ENCODE measurements at places on chromosomes 1 and 21.

DNA sequence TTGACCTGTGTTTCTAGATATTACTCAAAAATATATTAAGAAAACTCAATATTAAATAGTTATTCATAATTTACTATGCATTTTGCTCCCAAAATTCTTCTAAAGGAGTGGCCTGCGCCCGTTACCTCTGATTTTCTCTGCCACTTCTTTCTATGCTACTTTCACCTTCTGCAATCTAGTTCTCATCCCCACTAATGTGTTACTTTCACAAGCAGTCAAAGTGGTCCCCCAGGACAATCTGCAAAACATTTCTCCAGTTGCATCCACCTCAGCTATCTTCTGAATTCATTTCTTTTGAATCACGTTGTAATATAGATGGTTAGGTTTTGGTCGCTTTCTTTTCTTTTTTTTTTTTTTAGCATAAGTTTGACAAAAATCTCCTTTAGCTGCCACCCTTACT is 13.4 kb downstream of the INSL5 start:
- no peak for DNase-seq

DNA sequence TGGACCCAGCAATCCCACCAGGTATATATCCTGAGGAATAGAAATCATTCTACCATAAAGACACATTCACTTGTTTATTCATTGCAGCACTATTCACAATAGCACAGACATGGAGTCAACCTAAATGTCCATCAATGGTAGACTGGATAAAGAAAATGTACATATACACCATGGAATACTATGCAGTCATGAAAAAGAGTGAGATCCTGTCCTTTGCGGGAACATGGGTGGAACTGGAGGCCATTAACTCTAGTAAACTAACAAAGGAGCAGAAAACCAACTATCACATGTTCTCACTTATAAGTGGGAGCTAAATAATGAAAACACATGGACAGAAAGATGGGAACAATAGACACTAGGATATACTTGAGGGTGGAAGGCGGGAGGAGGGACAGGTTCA is 36.1 kb upstream of the PRKACB start:
- DNase-seq: no peak

- no peak for DNase-seq
Measured at GRCh38 chr1:24311234-24311633, 7.9 kb upstream of the GRHL3 start.

GRCh38 chr1:29539971-29540370 is 303.6 kb downstream of the PTPRU start:
- no peak for DNase-seq

- no peak for DNase-seq
Measured at GRCh38 chr1:66788231-66788939, 12.7 kb downstream of the INSL5 start.

DNA sequence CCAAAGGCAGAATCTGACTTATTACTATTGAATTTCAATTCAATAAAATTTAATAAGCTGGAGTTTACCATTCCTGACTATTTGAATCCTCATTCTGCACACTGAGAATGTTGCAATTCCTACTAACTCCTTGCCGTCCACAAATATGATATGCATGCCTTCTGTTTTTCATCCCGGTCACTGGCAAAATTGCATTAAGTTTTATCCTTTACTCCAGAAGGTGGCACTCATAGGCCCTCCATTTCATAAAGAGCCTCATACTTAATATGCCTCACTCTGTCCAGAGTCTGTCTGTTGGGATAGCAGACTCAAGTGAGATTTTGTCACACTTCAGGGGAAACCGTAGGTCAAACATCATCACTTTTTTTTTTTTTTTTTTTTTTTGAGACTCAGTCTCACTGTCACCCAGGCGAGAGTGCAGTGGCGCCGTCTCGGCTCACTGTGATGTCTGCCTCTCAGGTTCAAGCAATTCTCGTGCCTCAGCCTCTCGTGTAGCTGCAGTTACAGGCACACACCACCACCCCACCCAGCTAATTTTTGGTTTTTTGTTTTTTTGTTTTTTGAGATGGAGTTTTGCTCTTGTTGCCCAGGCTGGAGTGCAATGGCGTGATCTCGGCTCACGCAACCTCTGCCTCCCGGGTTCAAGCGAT is 27.3 kb downstream of the F11R start:
- DNase-seq: peak; percentile 73

GRCh38 chr1:224589006-224589405 is 27.1 kb upstream of the CNIH3 start:
- peak; percentile 6 for DNase-seq

DNA sequence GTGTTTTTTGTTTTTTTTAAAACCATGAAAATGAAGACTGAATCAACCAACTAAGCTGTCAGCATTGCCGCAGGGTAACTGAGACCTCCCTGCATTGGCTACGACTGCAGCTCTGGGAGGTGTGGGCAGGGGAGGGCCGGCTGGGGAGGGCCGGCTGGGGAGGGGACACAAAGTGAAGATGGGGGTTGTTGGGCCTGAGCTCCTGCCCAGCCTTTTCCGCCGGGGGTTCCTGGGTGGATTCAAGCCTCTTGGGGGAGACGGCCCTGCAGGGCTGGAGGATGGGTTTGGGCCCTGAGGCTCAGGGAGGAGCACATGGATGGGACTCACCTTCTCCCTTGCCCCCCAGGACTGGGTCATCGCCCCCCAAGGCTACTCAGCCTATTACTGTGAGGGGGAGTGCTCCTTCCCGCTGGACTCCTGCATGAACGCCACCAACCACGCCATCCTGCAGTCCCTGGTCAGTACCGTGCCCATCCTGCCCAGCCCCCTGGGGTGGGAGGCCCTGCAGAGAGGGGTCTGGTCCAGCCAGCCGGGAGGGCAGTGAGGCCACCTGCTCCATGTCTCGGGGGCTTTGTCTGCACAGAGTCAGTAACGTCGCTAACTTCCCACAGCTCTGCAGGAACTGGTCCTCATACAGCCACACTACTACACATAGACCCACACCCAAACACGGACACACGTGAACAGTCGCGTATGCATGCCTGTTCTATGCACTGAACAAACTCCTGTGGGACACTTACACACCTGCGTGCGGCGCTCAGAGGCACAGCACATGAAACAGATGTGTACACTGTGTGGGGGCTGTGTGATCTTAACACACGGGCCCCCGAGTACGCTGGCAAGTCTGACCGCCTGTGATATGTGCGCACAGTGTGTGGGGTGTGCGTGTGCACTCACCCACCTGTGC is 31.5 kb downstream of the BMP8A start:
- no peak for DNase-seq

- DNase-seq: peak; percentile 81
Measured at GRCh38 chr1:182601416-182601786, 2.8 kb downstream of the RGS16 start.

DNA sequence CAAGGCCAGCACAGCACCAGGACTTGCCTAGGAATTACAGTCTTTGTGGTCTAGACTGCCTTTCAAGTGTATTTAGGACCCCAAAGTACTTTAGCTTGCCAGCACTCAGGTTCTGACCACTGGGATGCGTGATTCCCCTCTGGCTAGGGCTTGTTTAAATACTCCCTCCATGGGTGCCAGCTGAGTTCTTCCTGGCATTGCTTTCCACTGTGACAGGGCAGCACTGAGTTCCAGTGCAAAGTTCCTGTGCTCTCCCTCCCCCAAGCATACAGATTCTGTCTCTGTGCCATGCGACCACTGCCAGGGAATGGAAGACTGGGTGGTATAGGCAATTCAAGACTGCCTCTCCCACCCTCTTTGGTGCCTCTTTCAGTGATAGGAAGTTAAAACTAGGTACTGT is 45.9 kb downstream of the NIBAN1 start:
- DNase-seq: no peak

DNA sequence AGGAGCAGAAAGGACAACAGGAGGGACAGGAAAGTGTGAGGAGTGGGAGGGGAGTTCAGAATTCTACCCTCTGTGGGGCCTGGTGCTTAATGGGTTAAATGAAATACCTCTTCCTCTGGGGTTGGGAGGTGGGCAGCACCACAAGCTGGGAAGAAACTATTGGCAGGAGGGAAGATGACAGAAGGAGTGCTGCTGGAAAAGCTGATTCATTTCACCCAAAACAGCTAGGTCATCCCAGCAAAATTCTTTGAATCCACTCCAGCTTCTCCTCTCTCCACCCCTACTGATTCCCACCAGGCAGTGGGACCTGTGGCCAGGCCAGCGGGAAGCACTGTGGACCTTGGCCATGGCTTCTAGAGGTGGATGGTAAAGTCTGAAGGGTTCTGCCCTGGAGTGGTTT is 12.8 kb downstream of the BCAN start:
- DNase-seq: no peak

DNA sequence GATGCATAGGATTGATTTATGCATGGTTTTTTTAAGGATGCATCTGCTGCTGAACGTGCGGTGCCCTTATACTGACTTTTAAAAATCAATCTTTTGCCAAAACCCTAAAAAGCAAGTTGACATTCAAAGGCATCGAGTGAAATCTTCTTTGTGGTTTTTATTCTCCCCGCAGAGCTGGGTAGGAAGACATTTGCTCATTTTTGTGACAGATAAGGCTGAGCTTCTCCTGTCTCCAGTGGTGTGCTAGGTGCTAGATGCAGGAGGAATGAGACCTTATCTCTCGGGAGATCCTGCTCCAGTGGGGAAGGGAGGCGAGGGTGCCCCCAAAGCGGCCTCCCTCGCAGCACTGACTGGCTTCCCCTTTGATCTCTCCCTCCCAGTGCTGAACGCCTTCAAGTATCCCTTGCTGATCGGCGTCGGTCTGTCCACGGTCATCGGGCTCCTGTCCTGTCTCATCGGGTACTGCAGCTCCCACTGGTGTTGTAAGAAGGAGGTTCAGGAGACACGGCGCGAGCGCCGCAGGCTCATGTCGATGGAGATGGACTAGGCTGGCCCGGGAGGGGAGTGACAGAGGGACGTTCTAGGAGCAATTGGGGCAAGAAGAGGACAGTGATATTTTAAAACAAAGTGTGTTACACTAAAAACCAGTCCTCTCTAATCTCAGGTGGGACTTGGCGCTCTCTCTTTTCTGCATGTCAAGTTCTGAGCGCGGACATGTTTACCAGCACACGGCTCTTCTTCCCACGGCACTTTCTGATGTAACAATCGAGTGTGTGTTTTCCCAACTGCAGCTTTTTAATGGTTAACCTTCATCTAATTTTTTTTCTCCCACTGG is 14.9 kb upstream of the CD101 start:
- no peak for DNase-seq

DNA sequence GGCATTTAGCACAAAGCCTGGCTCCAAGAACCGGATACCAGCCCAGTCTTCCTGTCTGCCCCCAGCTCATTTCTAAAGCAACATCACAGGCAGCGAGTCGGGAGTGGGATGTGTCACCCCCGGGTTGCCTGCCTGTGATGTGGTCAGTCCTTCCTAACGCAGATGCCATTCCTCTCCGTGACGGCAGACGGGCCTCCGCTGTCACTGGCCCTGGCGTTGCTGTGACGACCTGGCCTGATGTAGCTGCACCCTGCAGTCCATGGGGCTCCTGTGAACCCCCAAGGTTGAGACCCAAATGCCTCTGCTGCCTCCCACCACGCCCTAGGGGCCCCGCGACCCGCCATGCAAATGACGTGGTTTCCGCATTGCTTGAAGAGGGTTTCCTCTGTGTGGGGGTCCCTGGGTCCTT is 12.3 kb downstream of the TNFRSF1B start:
- peak; percentile 89 for DNase-seq

DNA sequence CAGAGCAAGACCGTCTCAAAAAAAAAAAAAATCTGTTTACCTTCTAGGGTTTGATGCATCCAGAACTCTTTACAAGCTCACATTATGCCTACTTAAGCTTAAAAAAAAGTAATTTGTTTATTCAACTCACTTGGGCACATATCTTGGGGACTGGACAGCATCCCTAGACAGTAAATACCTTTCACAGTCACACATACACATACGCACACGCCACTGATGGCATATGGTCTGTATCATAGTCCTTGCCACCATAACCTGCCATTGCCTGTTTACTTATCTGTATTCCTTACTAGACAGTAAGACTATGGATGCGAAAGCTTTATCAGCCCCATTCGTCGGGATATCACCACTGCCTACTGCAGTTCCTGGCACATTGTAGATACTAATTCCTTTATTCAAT is 446.3 kb upstream of the RGS18 start:
- no peak for DNase-seq

GRCh38 chr21:16740511-16740910 is 772.3 kb upstream of the CXADR start:
- DNase-seq: no peak

- no peak for DNase-seq
Measured at GRCh38 chr1:203907901-203908300, 46.5 kb downstream of the SNRPE start.

GRCh38 chr1:184116287-184116686 is 64.8 kb downstream of the TSEN15 start:
- peak; percentile 91 for DNase-seq

DNA sequence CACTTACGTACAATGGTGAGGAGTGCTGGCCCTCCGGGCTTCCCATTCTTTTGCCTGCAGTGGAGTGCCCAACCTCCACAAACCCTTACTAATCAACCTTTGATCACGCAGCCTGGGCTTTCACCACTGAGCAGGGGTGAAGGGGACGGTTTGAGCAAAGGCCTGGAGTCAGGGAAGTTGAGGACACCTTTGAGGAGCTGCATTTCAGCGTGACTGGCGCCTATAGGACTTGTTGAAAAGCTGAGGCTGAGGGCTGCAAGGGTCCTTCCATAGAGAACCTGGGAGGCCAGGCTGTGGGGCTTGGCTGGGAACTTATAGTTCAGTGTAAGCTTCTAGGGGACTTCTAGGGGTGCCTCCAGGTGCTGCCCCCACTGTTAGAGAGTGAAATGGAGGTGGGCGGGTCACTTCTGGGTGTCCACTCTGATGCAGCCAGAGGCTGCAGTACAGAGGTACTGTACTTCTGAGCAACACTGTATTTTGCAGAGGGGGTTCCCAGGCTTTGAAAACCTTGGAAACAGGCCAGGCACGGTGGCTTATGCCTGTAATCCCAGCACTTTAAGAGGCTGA is 9.8 kb downstream of the SYTL1 start:
- DNase-seq: no peak

DNA sequence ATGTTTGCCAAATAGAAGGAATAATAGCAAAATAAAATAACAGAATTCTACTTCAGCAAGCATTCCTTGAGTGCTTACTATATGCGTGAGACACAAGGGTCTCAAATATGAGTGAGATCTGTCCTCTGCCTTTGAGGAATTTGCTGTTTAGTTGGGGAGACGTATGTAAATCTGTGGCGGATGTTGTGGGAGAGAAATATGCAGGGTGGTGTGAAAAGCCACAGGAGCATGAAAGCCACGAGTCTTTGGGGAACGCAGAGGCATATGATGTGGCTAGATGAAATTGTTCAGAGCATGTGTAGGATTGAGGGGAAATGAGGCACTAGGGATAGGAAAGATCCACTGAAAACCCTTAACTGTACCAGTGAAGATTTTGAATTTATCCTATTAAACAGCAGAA is 244.4 kb downstream of the PBX1 start:
- DNase-seq: no peak
